Activated T-helper 2 cell treated with anti-CD3 and anti-CD28 coated beads, Interferon-gamma antibody, Interleukin-2, Interleukin-4, amounts not matched to agents 10 μg/mL and 5 μg/mL and 100 μg/mL, durations not matched to agents 14 hours and 24 hours and 36 hours (primary cell): ENCODE measurements at places on chromosomes 6 and 20.

GRCh38 chr6:148494226-148494625 is 151.6 kb downstream of the SASH1 start:
- no peak overlapping the region for H3K4me3 ChIP-seq
- no peak for DNase-seq

GRCh38 chr6:14353281-14353680 is 235.7 kb downstream of the CD83 start:
- peaks cover 33% of the 10 kb centered on the region for H3K4me1 ChIP-seq
- H3K4me3 ChIP-seq = no peak overlapping the region
- no peak for DNase-seq
- H3K36me3 ChIP-seq = no peaks in the 10 kb centered on the region
- no peak overlapping the region for H3K27ac ChIP-seq
- H3K27me3 ChIP-seq = no peaks in the 10 kb centered on the region

DNA sequence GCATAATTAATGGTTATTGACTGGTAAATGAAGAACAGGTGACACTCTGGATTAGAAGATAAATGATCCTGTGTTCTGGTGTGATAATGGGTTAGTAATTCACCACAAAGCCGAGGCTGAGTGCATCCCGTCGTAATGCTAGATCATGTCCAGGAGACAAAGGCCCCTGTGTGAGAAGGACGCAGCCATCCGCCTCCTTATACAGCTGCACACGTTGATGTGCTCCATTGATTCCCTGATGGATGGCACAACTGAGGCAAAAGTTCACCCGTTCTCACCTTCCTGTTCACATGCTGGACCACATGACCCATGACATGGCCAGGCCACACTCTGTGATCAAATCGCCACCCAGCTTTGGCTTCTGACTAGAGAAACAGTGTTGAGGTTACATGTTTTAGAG is 136.1 kb downstream of the FOXC1 start:
- no peaks in the 10 kb centered on the region for H3K36me3 ChIP-seq
- no peak for DNase-seq
- H3K4me1 ChIP-seq = no peaks in the 10 kb centered on the region
- no peaks in the 10 kb centered on the region for H3K27me3 ChIP-seq

DNA sequence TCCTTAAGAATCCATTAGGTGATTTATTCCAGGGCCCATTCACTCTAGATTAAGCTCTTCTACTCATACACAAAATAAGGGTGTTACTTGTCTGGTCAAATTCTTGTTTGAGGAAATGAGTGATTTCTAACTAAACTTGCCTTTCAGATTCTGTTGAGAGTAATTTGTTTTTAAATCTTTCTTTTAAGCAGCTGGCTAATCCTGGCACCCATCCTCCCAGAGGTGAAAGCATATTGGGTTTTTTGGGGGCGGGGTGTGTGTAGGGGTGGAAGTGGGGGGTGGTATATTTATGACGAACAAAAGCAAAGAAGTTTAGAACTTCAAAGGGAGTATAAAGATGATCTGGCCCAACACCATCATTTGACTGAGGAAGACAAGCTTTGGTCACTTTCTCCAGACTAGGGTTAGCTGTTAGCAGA is 94.7 kb downstream of the RTN4IP1 start:
- peak overlapping the region; percentile 82 for H3K27ac ChIP-seq
- DNase-seq = no peak
- peak overlapping the region; percentile 9 for H3K4me3 ChIP-seq
- no peaks in the 10 kb centered on the region for H3K27me3 ChIP-seq
- H3K4me1 ChIP-seq = peaks cover 70% of the 10 kb centered on the region

- H3K36me3 ChIP-seq = peaks cover 84% of the 10 kb centered on the region
- DNase-seq = no peak
- no peak overlapping the region for H3K27ac ChIP-seq
- H3K4me1 ChIP-seq = peaks cover 41% of the 10 kb centered on the region
- no peaks in the 10 kb centered on the region for H3K27me3 ChIP-seq
Observed at GRCh38 chr6:159037756-159038290, 7.0 kb downstream of the TAGAP start.

GRCh38 chr6:45498591-45498990 is 120.9 kb upstream of the SUPT3H start:
- H3K4me1 ChIP-seq = peaks cover 70% of the 10 kb centered on the region
- no peaks in the 10 kb centered on the region for H3K27me3 ChIP-seq
- DNase-seq = no peak
- no peak overlapping the region for H3K4me3 ChIP-seq
- peak overlapping the region; percentile 47 for H3K27ac ChIP-seq

GRCh38 chr20:40720826-40721225 is 31.8 kb upstream of the MAFB start:
- no peak overlapping the region for H3K27ac ChIP-seq
- H3K36me3 ChIP-seq = no peaks in the 10 kb centered on the region
- DNase-seq = no peak
- H3K4me1 ChIP-seq = no peaks in the 10 kb centered on the region

- no peak overlapping the region for H3K4me3 ChIP-seq
- peaks cover 63% of the 10 kb centered on the region for H3K27me3 ChIP-seq
- peaks cover 10% of the 10 kb centered on the region for H3K4me1 ChIP-seq
- H3K27ac ChIP-seq = no peak overlapping the region
- no peak for DNase-seq
- H3K36me3 ChIP-seq = no peaks in the 10 kb centered on the region
Observed at GRCh38 chr20:51563486-51564332, 21.2 kb upstream of the NFATC2 start.

GRCh38 chr6:148226284-148226683 is 116.4 kb upstream of the SASH1 start:
- no peak for DNase-seq
- H3K4me3 ChIP-seq = no peak overlapping the region
- H3K27ac ChIP-seq = no peak overlapping the region
- H3K4me1 ChIP-seq = no peaks in the 10 kb centered on the region

- no peak overlapping the region for H3K4me3 ChIP-seq
- DNase-seq = no peak
- H3K4me1 ChIP-seq = no peaks in the 10 kb centered on the region
Observed at GRCh38 chr6:40179496-40179895, 245.2 kb upstream of the MOCS1 start.

- no peaks in the 10 kb centered on the region for H3K36me3 ChIP-seq
- H3K4me1 ChIP-seq = no peaks in the 10 kb centered on the region
- DNase-seq = no peak
- H3K27me3 ChIP-seq = peaks cover 50% of the 10 kb centered on the region
- H3K4me3 ChIP-seq = no peak overlapping the region
Observed at GRCh38 chr6:112215488-112216284, 38.7 kb downstream of the LAMA4 start.

DNA sequence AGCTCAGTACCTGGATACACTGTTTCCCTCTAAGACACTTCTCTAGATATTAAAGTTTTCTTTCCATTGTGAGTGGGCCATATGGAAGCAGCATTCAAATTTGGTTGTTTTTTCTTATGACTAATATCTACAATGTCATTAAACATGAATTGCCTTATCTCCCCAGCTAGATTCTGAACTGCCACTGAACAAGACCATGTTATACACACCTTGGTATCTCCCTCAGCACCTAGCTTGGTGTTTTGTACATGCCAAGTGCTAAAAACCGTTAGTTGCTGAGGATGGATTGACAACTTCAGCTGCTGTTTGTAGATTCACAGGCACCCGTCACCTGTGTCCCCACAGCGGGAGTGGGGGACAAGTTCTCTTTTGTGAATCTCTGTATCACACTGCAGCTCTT is 131.1 kb downstream of the KIF13A start:
- no peak overlapping the region for H3K4me3 ChIP-seq
- H3K27me3 ChIP-seq = peaks cover 6% of the 10 kb centered on the region
- DNase-seq = no peak
- no peaks in the 10 kb centered on the region for H3K4me1 ChIP-seq
- H3K27ac ChIP-seq = no peak overlapping the region
- H3K36me3 ChIP-seq = no peaks in the 10 kb centered on the region

DNA sequence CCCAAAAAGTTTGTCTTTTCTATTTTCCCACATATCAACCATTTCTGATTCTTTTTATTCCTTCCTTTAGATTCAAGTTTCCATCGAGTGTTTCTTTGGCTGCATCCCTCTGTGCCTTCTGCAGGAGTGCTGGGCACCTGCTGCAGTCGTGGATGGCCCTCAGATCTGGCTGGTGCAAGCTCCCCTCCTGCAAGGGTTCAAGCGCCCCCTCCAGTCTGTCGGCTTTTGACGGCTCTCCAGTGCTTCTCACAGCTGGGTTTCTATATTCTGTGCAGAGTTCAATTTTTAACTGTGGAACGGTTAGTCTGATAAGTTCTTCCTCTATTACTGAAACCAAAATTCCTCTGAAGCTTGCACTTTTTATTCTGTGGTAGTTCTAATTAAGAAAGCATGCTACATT is 132.1 kb downstream of the HUS1B start:
- peak overlapping the region; percentile 81 for H3K27ac ChIP-seq
- no peak for DNase-seq
- H3K4me3 ChIP-seq = no peak overlapping the region
- peaks cover 28% of the 10 kb centered on the region for H3K4me1 ChIP-seq
- H3K27me3 ChIP-seq = no peaks in the 10 kb centered on the region

GRCh38 chr6:22471746-22472145 is 97.6 kb upstream of the HDGFL1 start:
- no peak overlapping the region for H3K4me3 ChIP-seq
- DNase-seq = no peak
- no peaks in the 10 kb centered on the region for H3K36me3 ChIP-seq
- no peaks in the 10 kb centered on the region for H3K27me3 ChIP-seq
- no peaks in the 10 kb centered on the region for H3K4me1 ChIP-seq

- peaks cover 1% of the 10 kb centered on the region for H3K4me1 ChIP-seq
- peaks cover 73% of the 10 kb centered on the region for H3K36me3 ChIP-seq
- H3K27me3 ChIP-seq = no peaks in the 10 kb centered on the region
- DNase-seq = no peak
- H3K4me3 ChIP-seq = no peak overlapping the region
- H3K27ac ChIP-seq = no peak overlapping the region
Observed at GRCh38 chr6:138912308-138912707, 75.7 kb downstream of the REPS1 start.

- no peak overlapping the region for H3K4me3 ChIP-seq
- H3K4me1 ChIP-seq = no peaks in the 10 kb centered on the region
- no peak for DNase-seq
- no peaks in the 10 kb centered on the region for H3K36me3 ChIP-seq
Observed at GRCh38 chr6:19830171-19830570, 7.0 kb upstream of the ID4 start.
